ENCODE measurements at places on chromosomes 4 and X.

DNA sequence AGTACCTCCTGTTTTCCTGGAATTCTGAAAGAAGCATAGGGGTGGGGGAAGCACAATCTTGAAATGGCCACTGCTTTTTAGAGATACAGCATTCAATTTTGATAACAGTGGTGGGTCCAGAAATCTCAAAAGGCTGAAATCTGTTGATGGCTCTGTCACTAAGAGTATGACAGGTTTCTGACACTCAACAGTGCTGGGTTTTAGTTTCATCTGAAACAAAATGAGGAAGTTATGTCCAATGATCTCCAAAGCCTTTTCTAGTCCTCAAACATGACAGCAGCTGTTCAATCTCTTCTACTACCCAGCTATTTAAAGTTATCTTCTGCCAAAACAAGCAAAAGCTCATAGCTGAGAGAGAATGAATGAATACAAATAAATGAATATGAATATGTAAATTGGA is 110.5 kb downstream of the IL1RAPL1 start:
- no peak for DNase-seq

DNA sequence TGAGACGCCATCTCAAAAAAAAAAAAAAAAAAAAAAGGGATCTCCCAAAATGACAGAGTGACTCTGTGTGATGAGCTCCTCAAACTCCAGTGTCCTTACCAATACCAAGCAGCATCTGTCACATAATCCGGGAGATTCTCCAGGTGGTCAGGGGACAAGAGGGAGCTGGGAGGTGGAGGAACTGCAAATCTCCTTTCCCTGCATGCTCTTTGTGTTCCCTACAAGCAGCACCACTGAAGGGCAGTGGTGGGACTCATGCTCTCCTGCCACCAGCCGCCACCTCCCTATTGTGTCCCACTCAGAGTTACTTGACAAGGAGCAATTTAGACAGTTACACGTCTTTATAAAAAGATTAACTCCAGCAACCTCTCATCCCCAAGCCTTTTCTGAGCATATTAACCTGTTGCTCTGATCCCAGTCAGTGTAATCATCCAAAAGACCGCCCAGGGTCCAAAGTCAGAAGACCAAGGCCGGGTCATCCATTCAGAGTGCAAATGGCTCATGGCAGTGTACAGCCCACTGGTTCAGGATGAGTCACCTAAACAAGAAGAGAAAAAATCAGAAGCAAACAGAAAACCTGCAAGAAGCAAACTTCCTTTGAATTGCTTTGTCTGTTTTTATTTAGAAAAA is 23.6 kb downstream of the MGST2 start:
- no peak for DNase-seq

DNA sequence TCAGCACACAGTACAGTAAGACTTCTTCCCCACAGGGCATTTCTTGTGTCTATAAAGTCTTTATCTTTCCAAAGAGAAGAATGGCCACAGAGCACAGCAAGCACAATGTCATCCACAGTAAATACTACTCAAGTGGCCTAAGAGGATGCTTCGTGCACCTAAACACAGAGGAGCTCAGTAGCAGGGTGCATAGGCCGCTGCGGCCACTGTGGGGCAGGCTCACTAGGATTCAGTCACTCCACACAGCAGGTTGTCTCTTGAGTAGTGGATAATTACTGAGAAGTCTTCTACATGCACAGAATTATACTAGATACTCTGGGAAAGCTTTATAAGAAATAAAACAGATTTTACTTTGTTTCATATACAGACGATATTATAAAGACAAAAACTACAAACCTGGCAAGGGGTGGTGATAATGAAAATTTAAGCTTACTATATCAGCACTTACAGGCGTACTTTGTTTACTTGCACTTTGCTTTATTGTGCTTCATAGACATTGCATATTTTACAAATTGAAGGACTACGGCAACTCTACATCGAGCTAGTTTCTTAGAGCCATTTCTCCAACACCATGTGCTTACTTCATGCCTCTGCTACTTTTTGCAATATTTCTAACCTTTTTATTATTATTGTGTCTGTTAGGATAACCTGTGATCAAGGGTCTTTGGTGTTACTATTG is 78.5 kb downstream of the PRDM5 start:
- DNase-seq: peak; percentile 14

GRCh38 chrX:153226344-153227185 is 47.5 kb downstream of the MAGEA1 start:
- DNase-seq: no peak

DNA sequence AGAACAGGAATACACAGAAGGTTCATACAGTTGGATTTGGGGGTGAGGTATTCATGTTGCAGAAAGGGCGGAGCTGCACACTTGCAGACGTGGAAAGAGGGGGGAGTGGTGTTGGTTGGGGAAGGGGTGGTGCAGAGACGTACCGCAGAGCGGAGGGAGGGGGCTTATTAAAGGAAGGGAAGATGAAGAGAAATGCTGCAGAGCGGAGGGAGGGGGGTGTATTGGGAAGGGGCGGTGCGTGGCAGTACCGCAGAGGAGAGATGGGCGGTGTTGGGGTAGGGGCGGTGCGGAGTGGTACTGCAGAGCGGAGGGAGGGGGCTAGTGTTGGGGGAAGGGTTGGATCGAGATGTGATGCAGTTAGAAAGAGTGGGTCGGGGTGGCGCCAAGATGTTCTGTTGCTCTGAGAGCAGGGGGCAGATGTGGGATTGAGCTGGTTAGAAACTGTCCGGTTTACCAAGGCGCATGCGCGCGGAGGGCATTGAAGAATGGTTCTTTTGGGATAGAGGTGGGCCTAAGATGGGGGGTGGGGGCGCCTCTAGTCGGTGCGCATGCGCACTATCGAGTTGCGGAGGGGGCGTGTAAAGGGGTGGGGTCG is 900 bp downstream of the TRO start:
- peak; percentile 70 for DNase-seq

- DNase-seq: peak; percentile 80
Observed at GRCh38 chr4:42302348-42302747, 94.9 kb upstream of the SHISA3 start.
